ENCODE measurements at places on chromosomes 11 and 22.

DNA sequence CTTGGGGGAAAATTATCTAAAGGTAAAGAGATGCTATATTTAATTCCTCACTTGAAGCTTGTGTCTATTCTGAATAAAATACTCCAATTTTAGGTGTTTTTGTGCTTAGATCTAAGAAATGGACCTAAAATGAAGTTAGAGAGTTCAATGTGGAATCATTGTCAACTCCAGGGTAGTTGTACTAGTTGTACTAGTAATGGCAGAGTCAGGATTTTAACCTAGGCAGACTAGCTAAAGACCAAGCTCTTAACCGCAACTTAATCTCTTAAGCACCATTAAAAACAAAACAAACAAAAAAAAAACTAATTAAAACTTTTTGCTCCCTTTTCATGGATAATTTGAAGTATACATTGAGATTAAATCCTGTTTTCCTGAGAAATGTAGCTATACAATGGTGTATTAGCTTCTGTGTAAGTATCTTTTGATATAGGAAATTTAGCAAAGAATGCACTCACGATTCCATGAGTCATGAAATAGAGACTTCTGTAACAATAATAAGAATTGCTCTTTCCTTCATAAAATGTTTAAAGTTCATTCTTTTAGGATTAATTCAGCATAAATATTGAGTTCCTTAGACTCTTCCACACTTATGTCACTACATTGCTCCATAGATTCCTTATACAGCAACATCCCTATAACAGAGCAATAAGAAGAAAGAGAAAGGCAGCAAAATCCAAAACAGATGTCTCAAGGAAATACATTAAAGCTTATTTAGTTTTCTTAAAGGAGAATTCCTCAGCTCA, 26.5 kb upstream of the SOX6 start:
- DNase-seq = peak; percentile 61

DNA sequence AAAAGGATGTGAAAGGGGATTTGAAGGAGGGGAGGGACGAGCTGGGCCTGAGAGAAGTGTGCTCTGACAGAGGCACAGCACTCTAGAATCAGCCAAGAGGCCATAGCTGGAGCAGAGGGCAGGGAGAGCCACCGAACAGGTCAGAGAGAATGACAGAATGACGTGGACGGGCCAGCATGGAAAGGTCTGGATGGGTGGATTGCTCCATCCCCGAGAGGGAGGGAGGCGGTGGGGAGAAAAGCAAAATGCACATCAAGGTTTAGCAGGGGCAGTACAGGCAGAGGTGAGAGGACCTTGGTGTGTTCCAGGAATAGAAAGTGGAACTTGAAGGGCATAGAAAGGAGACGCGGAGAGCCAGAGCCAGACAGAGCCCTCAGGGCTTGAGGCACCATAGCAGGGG, 6.9 kb downstream of the PMM1 start:
- DNase-seq = no peak

- DNase-seq = no peak
Observed at GRCh38 chr22:44542561-44543222, 44.7 kb upstream of the RTL6 start.

DNA sequence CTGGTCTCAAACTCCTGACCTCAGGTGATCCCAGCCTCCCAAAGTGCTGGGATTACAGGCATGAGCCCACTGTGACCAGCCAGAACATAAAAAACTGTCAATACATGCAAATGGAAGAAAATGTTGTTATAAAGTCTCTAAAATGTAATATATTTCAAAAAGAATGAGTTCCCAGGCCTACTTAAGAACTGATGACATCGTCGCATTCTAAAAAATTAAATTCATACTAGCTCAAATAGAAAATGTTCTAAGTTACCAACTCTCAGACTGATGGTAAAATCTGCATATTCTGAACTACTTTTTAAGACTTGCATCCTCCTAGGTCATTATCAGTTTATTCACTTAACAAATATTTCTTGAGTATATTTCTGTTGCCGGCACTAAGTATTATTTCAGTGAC, 163.3 kb downstream of the CADM1 start:
- no peak for DNase-seq

DNA sequence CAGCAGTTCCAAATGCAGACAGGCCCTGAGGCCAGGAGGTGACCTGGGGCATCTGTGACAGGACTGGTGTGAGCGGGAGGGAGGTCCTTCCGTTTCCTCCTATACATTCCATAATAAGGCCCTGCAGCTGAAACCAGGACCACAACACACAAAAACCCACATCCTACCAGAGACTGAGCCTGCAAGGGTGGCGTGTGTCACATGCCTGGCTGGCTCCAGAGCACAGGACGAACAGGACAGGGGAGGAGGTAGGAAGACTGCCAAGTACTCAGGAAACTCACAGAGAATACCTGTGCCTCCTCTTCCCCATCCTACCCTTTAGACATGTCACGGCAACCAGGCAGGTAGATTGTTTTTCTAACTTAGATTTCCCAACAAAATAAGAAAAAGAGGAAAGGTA, 103.9 kb downstream of the ARL14EP start:
- no peak for DNase-seq

DNA sequence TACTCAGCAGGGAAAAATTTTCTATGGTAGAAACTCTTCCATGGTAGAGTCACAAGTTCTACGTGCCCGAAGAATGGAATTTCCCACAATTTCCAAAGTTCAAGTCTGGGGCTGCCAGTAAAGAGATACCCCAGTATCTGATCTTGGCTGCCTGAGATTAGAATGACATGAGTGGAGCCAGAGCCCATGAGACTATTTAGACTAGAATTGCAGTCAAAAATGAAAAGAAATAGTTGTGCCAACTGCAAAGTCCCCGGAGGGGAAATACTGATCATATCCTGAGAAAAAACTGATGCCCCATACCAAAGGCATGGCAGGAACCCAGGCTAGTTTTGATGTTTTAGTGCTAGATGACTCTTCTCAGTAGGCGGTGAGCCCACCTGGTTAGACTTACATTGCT, 11.2 kb downstream of the MAJIN start:
- peak; percentile 40 for DNase-seq
